Foreskin fibroblast (primary cell): ENCODE measurements at places on chromosomes 2 and 18.

- DNase-seq: no peak
Observed at GRCh38 chr18:75209951-75210258, 692 bp upstream of the TSHZ1 start.

GRCh38 chr18:8661754-8662559, 43.4 kb upstream of the MTCL1 start:
- DNase-seq: peak; percentile 42

GRCh38 chr2:43941966-43942365, 53.8 kb downstream of the LRPPRC start:
- no peak for DNase-seq

DNA sequence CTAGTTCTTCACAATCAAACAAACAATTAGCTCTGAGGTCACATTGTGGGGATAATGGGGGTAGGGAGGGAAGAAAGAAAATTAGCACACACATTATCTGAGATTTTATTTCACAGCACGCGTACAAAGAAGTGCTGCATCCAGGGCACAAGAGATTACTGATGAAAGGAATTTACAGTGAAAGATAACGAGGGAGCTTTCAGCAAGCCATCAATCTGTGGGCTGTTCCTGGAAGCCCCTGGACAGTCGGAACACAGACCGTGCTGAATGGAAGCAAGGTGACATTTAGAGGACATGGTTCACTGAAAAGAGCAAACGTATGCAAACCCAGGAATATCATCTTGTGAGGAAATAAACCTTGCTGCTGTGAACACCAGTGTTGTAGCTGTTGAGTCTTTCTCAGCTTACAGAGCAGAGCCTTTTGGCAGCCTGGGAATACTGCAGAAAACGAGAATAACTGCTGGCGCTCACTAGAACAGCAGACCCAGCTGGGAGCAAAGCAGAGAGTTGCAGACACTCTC, 63.2 kb downstream of the SCG2 start:
- peak; percentile 19 for DNase-seq

- DNase-seq: peak; percentile 70
Observed at GRCh38 chr2:27212626-27213471, 781 bp upstream of the SLC5A6 start.

GRCh38 chr2:226963528-226963927, 127.7 kb downstream of the RHBDD1 start:
- DNase-seq: peak; percentile 78
